T47D (cell line): ENCODE measurements at places on chromosomes 7 and 10.

DNA sequence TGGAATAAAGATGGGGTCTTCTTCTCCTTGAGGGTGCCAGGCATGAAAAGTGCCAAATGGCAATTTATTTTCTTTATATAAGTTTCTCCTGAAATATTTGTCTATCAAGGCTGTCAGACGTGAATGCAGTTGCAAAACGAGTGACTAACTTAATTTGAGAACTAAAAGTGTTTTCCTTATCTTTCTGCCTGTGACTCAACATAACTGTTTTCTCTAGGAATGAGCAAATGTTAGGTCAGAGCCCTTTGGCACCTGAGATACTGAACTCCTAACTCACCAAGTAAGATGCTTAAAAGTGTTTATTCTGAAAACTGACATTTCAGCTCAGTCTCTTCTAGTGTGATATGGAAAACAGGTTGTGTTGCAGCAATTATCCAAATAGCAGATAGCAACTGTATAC, 197.0 kb downstream of the STK31 start:
- no peak for DNase-seq

GRCh38 chr7:2792856-2793487, 51.1 kb downstream of the GNA12 start:
- no peak for DNase-seq

DNA sequence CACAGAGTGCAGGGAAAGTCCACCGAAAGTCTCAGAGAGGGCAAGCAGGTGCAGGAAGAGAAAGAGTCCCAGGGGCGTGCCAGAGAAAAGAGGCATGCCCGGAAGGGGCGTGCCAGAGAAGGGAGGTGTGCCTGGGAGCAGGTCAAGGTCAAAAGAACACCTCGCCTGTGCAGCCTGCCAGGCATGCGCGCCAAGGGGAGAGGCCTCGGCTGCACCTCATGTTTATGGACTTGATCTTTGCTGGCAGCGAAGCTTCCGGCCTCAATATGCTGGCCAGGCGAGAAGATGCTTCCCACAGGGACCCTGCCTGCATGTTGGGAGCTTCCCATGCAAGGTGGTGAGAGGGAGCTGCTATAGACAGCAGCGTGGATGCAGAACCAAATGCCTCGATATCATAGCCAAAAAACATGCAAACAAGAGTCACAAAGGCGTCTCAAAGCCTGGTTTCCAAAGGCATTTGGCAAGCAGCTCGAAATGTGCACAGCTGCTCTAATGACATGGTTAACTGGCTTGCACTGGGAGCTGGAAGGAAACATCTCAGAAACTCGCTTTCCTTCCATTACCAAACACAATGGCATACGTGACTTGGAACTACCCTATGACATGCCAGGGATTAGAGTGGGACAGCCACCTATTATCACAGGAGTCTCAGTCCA, 192.5 kb upstream of the PPP2R2D start:
- no peak for DNase-seq

GRCh38 chr10:58645416-58646146, 132.9 kb downstream of the BICC1 start:
- DNase-seq: peak; percentile 56

DNA sequence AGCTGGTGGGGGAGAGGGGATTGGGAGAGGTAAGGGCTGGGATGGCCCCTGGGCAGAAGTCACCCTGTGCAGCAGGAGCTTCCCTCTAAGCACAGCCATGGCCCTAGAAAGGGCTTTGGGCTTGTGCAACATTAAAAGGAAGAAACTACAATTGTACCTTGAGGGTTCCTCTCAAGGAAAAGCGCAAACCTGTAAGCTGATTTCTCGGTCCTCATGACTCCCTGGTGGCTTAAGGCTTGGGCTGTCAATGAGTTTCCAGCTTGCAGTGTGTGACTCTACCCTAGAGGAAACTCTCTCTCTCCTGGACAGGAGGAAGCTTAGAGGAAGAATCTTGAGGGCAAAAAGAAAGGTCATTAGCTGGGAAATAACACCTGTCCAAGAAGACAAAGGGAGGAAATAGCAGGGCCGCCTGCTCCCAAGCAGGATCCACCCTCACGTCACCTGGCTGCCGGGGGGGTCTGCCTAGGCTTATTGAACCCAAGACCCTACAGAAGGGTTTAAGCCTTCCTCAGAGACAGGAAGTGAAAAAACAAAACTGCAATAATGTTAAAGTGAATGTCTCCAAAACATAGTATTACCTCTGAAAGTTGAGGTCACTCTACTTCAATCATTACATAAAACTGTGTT, 112.5 kb downstream of the WDR11 start:
- no peak for DNase-seq

DNA sequence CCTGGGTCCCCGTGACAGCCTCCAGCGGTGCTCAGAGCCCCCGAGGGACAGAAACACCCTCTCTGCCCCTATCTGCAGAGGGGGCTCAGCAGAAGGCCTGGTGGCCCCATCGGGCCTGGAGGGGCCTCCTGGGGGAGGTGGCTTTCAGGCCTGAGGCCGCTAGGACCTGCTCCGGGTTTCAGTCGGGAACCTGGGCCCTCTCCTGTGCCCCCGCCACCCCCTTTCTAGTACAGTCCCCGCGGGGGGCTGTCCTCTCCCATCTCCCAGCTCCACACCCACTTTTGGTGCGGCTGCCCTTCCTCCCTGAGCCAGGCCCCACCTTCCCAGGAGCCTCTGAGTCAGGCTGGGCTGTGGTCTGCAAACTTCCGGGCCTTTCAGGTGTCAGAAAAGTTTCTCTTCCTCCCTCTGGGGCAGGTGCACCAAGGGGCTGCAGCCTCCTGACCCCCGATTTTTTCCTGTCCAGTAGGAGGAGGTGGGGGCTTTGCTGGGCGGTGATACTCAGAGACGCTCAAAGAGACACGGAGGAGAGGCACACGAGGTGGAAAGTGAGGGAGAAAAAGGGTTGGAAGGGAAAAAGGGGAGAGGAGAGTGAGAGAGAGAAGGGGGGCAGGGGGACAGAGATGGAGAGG, 692 bp downstream of the CARD11 start:
- no peak for DNase-seq

DNA sequence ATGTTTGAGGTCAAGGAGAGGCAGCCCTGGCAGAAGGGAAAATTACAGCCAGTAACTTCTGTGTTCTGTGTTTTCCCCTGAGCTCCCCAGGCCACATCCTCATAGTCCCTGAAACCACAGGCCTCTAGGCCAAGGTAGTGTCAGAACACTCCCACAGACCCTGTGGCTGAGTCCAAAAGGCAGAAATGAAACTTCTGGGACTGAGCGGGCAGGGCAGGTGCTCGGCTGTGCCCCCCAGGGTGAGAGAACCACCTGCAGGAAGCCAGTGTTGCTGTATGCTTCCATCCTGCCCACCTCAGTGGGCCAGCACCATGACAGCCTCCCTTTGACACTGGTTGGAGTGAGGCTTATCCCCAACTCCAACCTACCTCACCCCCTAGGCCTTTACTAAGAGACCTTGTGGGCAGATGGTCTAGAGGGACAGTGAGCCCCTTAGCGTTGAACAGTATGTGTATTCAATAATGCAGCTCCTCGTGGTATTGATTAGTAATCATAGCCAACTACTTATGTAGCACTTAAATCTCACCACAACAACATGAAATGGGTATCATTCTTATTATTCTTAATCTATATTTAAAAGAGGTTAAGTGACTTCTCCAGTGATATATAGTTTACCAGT, 30.3 kb downstream of the PIK3CG start:
- no peak for DNase-seq

DNA sequence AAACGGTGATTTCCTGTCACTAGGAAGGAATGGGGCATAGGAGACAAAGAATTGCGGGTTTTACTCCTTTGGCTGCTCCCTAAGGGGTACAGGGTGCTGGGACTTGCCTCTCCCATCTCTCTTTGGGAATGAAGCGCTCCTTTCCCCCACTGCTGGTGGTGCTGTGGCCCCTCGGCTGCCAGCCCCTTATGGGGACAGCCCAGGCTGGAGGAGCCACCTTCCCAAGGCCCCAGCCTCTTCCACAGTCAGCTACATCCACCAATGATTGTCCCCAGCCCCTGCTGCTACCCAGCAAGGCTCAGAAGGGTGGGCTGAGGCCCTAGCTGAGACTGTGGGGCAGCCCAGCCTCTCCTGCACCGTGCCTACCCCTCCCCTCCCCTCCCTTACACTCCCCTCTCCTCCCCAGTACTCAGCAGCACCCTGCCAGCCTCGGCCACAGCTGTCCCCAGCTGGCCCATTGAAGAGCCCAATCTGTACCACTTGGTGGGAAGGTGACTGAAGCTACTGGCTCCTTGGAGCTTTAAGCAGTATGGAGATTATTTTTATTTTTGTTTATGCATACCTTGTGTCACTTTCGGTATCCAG, 19.0 kb downstream of the PRKAG2 start:
- no peak for DNase-seq

DNA sequence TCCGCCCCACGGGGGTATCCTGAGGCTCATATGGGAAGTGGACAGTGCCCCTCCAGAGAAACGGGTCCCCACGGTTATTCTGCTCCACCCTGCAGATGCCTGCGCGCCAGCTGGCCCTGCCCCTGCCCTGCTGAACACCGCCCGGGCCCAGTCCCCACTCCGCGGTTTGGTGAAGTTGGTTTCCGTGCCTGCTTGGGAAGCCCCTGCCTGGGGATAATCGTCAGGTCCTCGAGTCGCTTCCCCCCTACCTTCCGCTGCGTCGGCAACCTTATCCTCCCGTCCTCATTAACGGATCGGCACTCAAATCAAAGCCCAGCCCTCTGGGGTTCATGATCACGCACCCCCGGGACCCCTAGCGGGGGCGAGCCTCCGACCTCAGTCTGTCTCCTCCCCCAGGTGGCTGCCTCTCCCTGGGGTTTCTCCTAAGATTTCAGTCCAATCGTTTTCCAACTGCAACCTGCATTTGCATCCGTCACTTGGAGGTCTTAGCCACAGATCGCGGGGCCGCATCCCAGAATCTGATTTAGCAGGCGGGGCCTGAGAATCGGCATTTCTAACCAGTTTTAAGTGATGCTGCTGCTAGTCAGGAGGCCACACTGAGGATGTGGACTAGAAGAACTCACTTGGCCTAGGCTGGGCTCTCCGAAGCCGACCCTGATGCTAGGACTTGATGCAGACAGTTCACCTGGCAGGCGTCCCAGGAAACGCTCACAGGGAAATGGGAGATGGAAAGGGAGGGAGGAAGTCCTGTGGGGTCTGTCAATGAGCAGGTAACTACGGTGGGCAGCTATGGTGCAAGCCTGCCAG, 27.6 kb downstream of the WDR86 start:
- no peak for DNase-seq

- no peak for DNase-seq
Observed at GRCh38 chr10:99450156-99450555, 19.7 kb upstream of the GOT1 start.

- DNase-seq: no peak
Observed at GRCh38 chr10:75542906-75543305, 111.5 kb downstream of the LRMDA start.

DNA sequence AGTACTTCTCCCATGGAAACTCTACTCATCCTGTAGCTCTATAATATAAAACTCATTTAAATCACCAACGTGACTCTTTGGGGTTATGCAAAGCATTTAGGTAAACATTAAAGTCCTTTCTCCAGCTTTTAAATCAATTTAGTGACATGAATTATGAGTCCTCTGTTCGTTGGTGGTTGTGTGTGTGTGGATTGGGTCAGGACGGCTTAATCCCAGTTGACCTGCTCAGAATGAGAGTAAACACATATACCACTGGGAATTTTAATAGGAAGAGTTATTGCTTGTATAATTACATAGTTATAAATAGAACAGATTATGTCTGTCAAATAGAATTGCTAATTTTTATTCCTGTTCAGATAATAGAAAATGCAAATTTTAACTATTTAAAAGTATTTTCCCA, 30.7 kb upstream of the ADCY1 start:
- no peak for DNase-seq

- DNase-seq: no peak
Observed at GRCh38 chr7:139697056-139697455, 80.7 kb downstream of the HIPK2 start.

DNA sequence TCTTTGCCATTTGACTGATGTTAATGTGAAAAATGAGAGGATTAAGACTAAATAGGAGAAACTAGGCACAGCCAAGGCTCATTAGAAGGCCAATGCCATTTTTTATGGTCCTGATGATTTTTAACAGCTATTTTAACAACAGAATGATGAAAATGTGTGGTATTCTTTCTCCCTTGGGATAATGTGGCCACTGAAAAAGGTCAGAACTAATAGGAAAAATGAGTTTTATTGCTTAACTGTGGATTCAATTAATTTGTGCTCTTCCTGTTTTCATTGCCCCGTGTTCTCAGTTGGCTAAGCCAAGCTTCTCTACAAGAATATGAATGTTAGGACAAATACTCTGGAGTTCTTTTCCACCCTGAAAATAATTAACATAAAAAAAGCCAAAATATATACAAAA, 56.6 kb downstream of the BMPER start:
- no peak for DNase-seq

GRCh38 chr10:69869291-69869961, 67.7 kb downstream of the COL13A1 start:
- DNase-seq: no peak

DNA sequence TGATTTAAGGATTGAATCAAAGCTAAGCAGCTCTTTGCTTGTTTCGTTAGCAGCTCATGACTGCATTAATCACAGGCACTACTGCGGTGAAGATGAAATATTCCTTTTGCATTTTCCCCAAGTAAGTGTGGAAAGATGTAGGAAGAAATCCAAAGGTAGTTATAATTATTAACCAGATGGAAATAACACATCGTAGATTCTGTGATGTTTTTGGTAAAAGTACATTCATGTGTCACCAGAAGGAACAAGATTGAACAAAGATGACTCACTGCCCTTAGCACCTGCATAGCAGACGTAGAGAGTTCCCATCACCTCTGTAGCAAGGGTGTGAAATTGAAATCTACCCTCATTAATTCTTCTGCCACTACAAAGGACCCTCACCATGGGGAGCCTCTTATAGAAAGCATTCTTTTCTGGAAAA, 37.1 kb downstream of the SMURF1 start:
- no peak for DNase-seq

DNA sequence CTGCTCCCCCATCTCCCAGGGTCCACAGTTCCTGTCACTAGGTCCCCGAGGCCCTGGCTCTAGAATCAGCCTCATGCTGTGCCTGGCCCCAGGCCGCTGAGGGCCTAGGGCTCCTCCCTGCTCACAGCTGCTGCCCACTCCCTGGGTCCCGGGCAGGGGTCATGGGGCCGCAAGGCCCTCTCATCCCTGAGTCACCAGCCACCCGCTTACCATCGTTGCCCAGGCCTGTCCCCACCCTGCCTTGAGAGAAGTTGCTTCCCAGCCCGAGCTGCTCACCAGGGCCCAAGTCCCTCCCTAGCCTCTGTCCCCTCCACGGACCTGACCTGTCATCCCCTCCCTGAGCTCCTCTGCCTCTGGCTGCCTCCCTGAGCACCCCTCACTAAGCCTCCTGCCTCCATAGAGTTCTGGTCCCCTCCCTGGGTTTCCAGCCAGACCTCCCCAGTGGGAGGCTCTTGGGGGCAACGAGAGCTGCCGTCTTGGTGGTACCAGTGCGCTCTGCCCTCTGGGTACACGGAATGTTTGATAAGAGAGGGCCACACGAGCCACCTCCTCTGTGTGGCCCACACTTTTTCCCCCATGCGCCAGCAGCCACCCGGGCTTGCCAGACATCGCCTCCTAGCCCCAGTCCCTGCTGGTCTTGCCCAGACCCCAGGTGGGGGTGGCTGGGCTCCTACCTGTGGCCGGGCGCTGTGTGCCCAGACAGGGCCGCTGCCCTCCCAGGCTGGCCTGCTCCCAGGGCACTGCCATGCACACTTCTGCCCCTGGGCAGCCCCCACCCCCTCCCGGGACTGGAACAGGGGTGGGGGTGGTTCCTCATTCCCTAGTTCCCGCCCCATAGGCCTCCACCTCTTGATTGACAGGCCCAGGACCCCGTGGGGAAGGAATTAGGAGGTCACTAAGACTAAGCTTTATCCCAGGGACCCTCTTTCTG, 21.3 kb downstream of the MLXIPL start:
- no peak for DNase-seq
